Cardiac atrium fibroblast (primary cell): ENCODE measurements at places on chromosomes 5 and 9. TPM values are rescaled to one million over a fixed set of nuclear protein-coding genes. Genes with fewer than 3 reads are reported as not detected.

The KCNN2 gene
- total RNA-seq: not detected in 2 replicates

The LVRN gene
- total RNA-seq: 0.16 TPM in 1 of 2 replicates, not detected in the other

The GAS1 gene
- total RNA-seq: 48.2 and 170 TPM in 2 replicates

The PCDHGA8 gene
- 0.18 and 1.8 TPM in 2 replicates for total RNA-seq

The CCDC171 gene
- 1.3 and 1.5 TPM in 2 replicates for total RNA-seq

The PALM2AKAP2 gene
- 2.9 and 3.7 TPM in 2 replicates for total RNA-seq

The OLFML2A gene
- total RNA-seq: 0.49 and 0.90 TPM in 2 replicates

The CORO2A gene
- 0.54 and 1.1 TPM in 2 replicates for total RNA-seq

The KIF4B gene
- total RNA-seq: not detected in 2 replicates

The PAEP gene
- total RNA-seq: not detected in 2 replicates

The AQP3 gene
- 0.36 and 2.6 TPM in 2 replicates for total RNA-seq

The IRX2 gene
- total RNA-seq: 0.72 and 3.2 TPM in 2 replicates

The TPM2 gene
- 692 and 1,021 TPM in 2 replicates for total RNA-seq

The RNF183 gene
- not detected in 2 replicates for total RNA-seq

The PRPF4 gene
- total RNA-seq: 22.4 and 27.8 TPM in 2 replicates

The ERBIN gene
- total RNA-seq: 26.4 and 37.4 TPM in 2 replicates

The TRIP13 gene
- 6.1 and 11.7 TPM in 2 replicates for total RNA-seq

The TAF11L10 gene
- total RNA-seq: not detected in 2 replicates

The IFNA13 gene
- not detected in 2 replicates for total RNA-seq

The NR2F1-AS1 gene
- total RNA-seq: 19.0 and 36.8 TPM in 2 replicates

The ZBTB43 gene
- 5.2 and 6.8 TPM in 2 replicates for total RNA-seq

The ESM1 gene
- total RNA-seq: 1.8 and 16.4 TPM in 2 replicates

The GPR151 gene
- not detected in 2 replicates for total RNA-seq

The FAM170A gene
- not detected in 2 replicates for total RNA-seq

The PCDHB15 gene
- total RNA-seq: 1.8 TPM in 2 replicates

The PCDHGA3 gene
- 2.0 and 2.9 TPM in 2 replicates for total RNA-seq

The TTC23L gene
- total RNA-seq: 2.1 TPM in 1 of 2 replicates, not detected in the other

The ENHO gene
- total RNA-seq: 1.6 TPM in 1 of 2 replicates, not detected in the other

The IFNE gene
- total RNA-seq: not detected in 2 replicates

The SLC45A2 gene
- not detected in 2 replicates for total RNA-seq

The PTGER4 gene
- total RNA-seq: 36.9 and 86.7 TPM in 2 replicates

The LHFPL2 gene
- 17.3 and 28.5 TPM in 2 replicates for total RNA-seq

The DEPDC1B gene
- 1.3 and 4.9 TPM in 2 replicates for total RNA-seq

The KLHL3 gene
- 2.5 and 6.3 TPM in 2 replicates for total RNA-seq

The GAPT gene
- total RNA-seq: not detected in 2 replicates

The PKD2L2 gene
- total RNA-seq: not detected in 2 replicates

The IL5 gene
- not detected in 2 replicates for total RNA-seq

The PPP2CA gene
- total RNA-seq: 116 and 154 TPM in 2 replicates

The SPATA31A3 gene
- total RNA-seq: not detected in 2 replicates

The FEM1C gene
- total RNA-seq: 16.1 and 33.0 TPM in 2 replicates

The PLPP1 gene
- 198 and 437 TPM in 2 replicates for total RNA-seq

The LPAR1 gene
- total RNA-seq: 57.3 and 79.1 TPM in 2 replicates

The C9 gene
- not detected in 2 replicates for total RNA-seq

The CDKN2B-AS1 gene
- 0.16 and 0.18 TPM in 2 replicates for total RNA-seq

The NSMF gene
- total RNA-seq: 40.3 and 49.1 TPM in 2 replicates

The GARNL3 gene
- 0.81 and 3.2 TPM in 2 replicates for total RNA-seq

The NEUROG1 gene
- total RNA-seq: not detected in 2 replicates
